Neuronal stem cell (in vitro differentiated cells): ENCODE measurements at places on chromosomes 2 and 18.

GRCh38 chr2:58447586-58447985 is 206.5 kb upstream of the FANCL start:
- DNase-seq, result no peak

DNA sequence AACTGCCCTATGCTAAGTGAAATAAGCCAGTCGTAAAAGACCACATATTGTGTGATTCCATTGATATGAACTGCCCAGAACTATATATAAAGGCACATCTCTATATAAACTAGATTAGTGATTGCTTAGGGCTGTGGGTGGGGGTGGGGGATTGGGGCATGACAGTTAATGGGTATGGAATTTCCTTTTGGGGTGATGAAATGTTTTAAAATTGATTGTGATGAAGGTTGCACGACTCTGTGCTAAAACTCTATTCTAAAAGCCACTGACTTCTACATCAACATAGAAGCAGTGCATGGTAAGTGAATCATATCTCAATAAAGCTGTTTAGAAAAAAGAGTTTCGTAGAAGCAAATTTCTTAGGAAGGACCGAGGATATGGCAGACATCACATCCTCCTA is 53.0 kb downstream of the CDCA7 start:
- no peak for DNase-seq

GRCh38 chr18:36095936-36096519 is 28.7 kb upstream of the RPRD1A start:
- DNase-seq, result peak; percentile 18

DNA sequence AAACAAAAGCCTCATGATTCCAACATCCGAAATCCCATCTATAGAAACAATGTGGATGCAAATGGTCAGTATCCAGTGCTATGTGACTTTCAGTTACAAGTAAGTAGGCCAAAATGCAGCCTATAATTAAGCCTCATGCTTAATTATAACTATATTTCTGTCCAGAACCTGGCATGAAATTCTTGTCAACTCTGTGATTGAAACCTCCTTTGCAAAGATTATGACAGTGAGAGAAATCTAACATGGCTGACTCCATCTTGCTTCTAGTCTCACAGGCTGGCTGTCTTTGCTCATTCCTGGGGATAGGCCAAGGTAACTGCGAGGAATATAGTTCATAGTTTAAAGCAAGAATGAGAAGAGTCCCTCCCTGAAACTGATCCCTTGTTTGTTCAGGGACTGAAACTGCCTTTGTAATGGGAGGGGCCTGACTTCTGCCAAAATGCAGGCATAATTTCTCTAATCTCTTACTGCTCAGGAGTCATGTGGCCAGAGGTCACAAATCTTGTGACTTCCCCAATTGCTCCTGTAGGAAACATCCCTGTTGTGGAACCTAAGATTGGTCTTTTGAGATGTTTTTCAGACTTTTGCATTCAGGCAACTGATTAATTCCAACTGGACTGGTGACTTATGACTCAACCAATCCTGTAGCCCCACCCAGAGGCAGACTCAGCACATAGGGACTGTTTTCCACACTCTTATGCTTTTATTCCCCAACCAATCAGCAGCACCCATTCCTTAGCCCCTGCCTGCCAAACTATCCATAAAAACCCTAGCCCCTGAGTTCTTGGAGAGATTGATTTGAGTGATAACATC is 84.5 kb upstream of the TLK1 start:
- no peak for DNase-seq

DNA sequence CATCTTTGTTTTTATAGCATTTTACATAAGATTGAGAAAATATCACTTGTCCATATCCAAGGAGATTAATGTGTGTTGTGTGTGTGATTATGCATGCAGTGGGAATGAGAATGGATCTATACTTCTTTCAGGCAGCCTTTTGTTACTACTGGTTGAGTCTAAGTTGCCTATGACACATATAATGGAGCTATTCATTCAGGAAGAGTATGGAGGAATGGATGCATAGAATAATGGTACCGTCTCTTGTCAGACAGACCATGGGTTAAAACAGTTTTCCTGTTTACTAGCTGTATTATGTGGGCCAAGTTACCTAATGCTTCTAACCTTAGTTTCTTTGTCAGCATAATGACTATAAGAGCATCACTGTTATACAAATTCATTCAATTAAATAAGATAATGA is 155.4 kb upstream of the KYNU start:
- no peak for DNase-seq

- DNase-seq, result no peak
Observed at GRCh38 chr2:196171946-196172345, 568 bp upstream of the STK17B start.

DNA sequence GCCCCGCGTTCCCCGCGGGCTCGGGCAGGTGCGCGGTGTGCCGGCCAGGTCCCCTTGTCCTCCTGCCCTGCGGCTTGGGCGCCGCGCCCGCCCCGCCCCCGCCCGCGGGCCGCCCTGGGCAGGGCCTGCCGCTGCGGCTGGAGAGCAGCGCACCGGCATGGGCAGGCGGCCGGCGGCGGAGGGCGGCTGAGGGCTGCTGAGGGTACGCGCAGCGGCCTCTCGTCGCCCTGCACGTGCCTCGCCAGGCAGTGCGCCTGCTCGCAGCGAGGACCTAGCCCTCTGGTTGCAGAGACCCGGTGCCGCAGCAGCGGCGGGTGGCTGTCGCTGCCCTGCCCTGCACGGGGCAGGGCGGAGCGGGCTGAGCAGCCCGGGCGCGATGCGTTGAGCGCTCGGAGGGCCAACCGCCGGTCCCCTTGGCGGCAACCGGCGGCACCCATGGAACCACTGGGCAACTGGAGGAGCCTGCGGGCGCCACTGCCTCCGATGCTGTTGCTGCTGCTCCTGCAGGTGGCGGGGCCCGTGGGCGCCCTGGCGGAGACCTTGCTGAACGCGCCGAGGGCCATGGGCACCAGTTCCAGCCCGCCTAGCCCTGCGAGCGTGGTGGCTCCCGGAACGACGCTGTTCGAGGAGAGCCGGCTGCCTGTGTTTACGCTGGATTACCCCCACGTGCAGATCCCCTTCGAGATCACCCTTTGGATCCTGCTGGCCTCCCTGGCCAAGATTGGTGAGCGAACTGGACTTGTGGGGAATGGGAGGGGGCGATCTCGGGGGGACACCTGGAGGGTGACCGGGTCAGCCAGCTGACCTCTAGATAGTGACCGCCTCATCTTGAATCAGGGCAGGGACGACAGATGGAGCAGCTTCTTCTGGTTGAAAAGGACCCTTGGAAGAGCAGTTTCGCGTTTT is at the start of gene SLC9A2:
Gene SLC9A2 (plus strand): TSS at position 140 of the 906 bp plus-strand sequence. CDS start 296 bp downstream, at position 436.
- DNase-seq, result peak; percentile 48

DNA sequence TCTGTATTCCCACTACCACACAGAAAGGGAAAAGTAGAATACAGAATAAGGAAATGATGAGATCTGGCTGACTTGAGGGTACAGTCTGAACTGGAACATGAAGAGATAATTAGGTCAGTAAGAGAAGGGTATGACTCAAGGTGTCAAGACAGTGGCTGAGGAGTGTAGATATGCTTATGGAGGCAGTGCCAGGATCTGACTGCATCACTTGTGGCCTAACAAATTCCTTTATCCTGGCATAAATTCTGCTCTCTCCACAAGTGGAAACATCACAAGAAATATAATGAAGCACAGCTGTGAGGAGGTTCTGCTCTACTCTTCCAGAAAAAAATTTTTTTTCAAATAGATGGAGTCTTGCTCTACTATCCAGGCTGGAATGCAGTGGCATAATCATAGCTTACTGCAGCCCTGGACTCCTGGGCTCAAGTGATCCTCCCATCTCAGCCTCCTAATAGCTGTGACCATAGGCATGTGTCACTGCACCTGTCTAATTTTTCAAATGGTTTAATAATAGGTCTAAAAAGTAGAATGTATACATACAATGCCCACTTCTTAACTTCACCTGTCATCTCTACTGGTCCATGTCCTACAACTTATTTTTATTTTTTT is 85.3 kb downstream of the C2orf74 start:
- no peak for DNase-seq

DNA sequence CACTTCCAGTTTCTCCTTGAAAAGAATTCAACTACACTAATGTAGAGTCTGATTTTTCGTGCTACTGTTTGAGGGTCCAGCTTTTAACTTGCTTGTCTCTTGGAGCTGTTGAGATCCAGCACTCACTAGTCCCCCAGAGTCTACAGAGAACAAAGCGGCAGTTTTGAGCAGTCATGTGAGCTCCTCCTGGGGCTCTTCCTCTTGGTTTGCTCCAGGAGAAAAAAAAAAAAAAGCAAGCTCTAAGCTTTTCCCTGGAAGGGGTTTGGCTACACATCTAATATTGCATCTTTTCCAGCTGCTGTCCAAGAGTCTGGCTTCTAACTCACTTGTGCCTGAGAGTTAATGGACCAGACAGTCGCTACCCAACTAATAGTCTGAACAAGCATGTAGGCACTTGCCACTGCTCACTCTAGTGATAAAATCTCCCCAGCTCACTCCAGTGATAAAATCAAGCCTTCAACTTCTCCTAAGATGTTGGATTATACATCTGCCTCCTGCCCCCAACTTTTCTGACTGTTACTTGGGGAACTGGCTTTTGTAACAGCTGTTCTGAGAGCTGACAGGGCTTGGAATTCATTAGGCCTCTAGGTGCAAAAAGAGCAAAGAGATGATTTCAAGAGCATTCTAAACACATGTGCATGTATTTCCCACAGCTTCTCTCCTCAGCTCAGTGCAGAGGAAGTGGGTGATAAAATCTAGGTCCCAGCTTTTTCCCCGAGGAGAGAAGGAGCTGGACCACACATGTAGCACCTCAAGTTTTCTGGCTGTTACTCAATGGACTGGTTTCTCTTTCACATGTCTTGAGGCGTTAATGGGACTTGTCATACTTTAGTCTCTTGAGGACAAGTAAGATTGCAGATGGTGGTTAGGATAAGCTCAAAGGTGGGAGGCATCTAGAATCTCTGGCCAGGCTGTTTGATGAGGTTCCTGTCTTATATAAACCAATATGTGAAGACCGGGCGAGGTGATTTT is 750.5 kb downstream of the LRP1B start:
- no peak for DNase-seq

GRCh38 chr18:12604445-12605007 is 53.4 kb downstream of the SPIRE1 start:
- DNase-seq, result no peak

DNA sequence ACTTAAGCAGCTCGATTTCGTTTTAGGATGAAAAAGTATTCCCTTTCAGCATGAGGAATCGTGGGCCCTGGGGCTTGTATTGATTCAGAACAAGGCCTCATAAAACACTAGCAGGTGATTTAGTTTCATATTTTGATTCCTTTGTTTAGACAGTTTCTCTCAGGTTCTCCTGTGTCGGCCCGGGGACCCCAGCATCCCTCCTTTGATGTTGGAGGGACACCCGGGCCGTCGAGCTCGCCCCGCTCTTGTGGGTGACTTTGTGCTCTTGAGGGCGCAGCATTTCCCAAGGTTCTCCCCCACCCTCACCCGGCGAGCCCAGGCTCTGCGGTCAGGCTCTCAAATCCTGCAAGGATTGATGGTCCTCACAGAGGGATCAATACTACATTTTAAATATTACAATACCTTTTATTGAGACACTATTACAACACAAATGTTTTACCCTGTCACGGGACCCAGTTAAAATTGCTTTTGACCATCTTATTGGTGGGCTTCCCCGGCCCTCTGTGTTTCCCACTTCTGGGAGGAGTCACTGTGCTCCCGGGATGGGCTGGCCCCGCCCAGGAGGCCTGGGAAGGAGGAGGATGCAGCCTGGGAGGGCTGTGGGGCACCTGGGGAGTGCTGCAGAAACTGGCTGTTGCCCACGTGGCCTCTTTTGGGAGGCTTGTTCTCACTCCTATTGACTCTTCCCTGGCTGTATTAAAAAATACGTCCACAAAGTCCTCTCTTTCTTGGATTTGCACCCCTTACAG is 222.6 kb downstream of the INSIG2 start:
- DNase-seq, result no peak

- no peak for DNase-seq
Observed at GRCh38 chr2:120394764-120395163, 48.8 kb downstream of the INHBB start.

DNA sequence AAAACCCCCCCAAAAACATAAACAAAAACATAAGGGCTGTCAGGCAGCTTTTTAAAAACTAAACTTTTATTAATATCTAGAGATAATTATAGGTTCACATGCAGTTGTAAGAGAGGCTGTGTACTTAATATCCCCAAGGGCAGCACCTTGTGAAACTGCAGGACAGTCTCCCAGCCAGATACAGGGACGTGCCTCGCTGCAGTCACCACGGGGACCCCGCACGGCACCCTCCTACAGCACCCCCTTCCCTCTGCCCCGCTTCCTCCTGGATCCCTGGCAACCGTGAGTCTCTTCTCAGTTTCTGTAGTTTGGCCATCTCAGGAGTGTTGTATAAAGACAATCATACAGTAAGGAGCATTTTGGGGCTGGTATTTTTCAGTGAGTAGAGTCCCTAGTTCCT is 6.8 kb upstream of the COLEC11 start:
- DNase-seq, result no peak

GRCh38 chr2:31828891-31829290 is 181.9 kb downstream of the MEMO1 start:
- DNase-seq, result no peak
